Activated CD4-positive, alpha-beta T cell treated with anti-CD3 and anti-CD28 coated beads for 36 hours (primary cell): ENCODE measurements at places on chromosomes 7 and 10.
A peak's percentile ranks its signal among the peaks of the same experiment; 100 is the strongest.

DNA sequence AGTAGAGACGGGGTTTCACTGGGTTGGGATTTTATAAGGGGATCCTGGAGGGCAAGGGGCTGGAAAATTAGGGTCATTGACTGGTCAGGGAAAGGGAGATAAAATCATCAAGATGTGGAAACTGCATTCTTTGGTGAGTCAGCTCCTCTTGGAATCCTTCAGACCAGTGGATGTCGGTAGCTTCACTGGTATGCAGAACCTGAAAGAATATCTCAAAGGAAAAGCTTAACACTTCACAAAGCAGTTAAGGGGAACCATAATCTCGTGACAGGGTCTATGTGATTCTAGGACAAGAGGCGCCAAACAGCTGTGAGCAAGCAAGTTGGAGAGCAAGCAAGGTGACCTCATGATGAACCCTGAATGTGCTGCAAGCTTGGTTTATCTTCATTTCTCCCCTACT lies 634.7 kb upstream of the AUTS2 start:
- H3K4me1 ChIP-seq, result no peaks in the 10 kb centered on the region
- no peaks in the 10 kb centered on the region for H3K27me3 ChIP-seq
- H3K27ac ChIP-seq, result no peak overlapping the region
- no peaks in the 10 kb centered on the region for H3K36me3 ChIP-seq
- no peak overlapping the region for H3K4me3 ChIP-seq

GRCh38 chr7:38675494-38676106 lies 44.4 kb upstream of the AMPH start:
- no peaks in the 10 kb centered on the region for H3K36me3 ChIP-seq
- H3K27ac ChIP-seq, result no peak overlapping the region
- no peak for DNase-seq

- no peak overlapping the region for H3K4me3 ChIP-seq
- H3K4me1 ChIP-seq, result peaks cover 69% of the 10 kb centered on the region
- peaks cover 81% of the 10 kb centered on the region for H3K36me3 ChIP-seq
- H3K27ac ChIP-seq, result no peak overlapping the region
- H3K27me3 ChIP-seq, result no peaks in the 10 kb centered on the region
- no peak for DNase-seq
These were observed 77.5 kb downstream of the ARID5B start for GRCh38 chr10:61978965-61979364.

DNA sequence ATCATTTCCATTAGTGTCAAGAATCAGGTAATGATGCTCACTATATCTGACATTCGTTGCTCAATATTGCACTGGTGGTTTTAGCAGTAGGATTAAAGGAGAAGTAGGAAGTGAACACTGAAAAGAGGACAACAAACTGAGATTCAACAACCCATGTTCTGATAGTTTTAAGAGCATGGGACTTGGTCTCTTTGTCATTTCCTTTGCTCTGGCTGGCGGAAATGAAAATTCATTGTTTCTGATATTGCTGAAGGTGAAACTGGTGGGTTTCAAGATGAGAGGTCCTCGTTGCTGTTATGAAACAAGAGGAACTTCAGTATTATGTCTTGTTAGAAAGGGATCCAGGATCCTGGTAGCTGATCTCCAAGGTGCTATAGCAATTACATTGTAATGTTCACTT lies 129.0 kb downstream of the DNAH11 start:
- H3K4me3 ChIP-seq, result no peak overlapping the region
- no peak overlapping the region for H3K27ac ChIP-seq
- H3K4me1 ChIP-seq, result peaks cover 4% of the 10 kb centered on the region
- DNase-seq, result peak; percentile 6
- H3K27me3 ChIP-seq, result no peaks in the 10 kb centered on the region
